ENCODE measurements at places on chromosomes 16 and 17.

DNA sequence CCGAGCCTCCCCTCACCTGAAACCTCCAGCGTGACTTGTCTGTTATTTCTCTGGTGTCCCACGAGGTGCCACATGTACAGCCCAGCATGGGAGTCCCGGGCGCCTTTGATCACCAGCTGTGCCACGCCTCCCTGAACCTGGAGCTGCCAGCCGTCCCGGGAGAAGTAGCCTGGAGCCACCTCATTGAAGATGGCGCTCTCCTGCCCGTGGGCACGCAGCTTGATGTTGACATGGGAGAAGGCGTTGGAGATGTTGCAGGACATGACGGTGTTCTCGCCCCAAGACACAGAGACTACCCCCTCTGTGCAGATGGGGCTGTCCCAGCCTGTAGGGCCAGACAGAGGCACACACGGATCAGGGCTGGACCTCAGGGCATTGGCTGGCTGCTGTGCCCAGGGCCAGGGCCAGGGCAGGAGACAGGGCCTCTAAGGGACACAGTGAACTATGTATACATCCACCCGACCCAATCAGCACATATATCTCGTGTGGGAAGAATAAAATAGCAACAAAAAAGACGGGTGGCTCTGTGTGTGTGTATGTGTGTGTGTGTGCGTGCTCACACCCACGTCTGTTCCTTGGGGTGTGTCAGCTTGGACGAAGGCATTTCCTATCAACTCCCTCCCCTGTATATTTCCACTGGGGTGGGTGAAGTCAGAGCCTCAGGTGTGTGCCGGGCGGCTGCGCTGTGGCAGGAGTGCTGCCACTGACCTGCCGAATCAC is 7.3 kb upstream of the CD7 start:
- DNase-seq: no peak

- DNase-seq: no peak
Measured at GRCh38 chr17:29138184-29138955, 41.8 kb downstream of the MYO18A start.

GRCh38 chr16:86061721-86062120 is 162.8 kb downstream of the IRF8 start:
- no peak for DNase-seq

DNA sequence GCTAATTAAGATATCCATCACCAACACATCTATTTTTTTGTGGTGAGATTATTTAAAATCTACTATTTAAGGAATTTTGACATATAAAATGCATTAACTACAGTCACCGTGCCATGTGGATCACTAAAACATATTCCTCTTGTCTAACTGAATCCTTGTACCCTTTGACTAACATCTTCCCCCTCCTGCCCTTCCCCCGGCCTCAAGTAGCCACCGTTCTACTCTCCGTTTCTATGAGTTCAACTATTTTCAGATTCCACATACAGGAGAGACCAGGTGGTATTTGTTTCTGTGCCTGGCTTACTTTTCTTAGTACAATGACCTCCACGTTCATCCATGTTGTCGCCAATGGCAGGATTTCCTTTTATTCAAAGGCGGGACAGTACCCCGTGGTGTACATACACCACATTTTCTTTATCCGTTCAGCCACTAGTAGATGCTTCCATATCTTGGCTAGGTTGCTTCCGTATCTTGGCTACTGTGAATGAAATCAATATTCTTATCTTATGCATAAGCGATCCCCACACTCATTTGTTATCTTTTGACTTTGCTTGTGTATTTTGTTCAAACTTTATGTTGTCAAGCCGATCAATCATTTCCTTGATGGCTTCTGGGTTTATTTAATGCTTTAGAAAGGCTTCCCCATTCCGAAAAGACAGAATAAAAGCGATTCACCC is 134.7 kb downstream of the KCNJ12 start:
- no peak for DNase-seq

- no peak for DNase-seq
Measured at GRCh38 chr17:45103269-45103795, 29.0 kb downstream of the PLCD3 start.

DNA sequence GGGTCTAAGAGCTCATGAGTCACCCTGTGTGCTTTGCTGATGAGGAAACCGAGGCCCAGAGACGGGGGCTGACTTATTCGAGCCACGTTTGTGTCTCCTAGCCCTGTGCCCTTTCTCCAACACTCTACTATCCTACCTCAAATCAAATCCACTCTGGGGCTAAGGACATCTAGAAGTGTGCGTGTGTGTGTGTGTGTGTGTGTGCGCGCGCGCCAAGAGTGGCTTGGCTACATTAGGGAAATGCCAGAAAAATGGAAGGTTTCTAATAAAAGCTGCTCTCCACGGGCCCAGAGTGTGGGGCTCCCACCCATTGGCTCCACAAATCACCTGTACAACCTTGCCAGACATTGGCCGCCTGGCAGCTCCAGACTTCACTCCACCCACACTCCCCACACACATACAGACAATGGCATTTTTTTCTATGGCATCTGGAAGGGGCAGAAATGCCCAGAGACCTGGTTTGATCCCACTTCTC is 30.3 kb upstream of the PHOSPHO1 start:
- DNase-seq: no peak

- no peak for DNase-seq
Measured at GRCh38 chr17:37847811-37848331, 76.3 kb upstream of the TBC1D3K start.

GRCh38 chr17:60165971-60166370 is 16.2 kb downstream of the CA4 start:
- peak; percentile 66 for DNase-seq

- DNase-seq: no peak
Measured at GRCh38 chr17:60303406-60304099, 88.4 kb downstream of the USP32 start.

DNA sequence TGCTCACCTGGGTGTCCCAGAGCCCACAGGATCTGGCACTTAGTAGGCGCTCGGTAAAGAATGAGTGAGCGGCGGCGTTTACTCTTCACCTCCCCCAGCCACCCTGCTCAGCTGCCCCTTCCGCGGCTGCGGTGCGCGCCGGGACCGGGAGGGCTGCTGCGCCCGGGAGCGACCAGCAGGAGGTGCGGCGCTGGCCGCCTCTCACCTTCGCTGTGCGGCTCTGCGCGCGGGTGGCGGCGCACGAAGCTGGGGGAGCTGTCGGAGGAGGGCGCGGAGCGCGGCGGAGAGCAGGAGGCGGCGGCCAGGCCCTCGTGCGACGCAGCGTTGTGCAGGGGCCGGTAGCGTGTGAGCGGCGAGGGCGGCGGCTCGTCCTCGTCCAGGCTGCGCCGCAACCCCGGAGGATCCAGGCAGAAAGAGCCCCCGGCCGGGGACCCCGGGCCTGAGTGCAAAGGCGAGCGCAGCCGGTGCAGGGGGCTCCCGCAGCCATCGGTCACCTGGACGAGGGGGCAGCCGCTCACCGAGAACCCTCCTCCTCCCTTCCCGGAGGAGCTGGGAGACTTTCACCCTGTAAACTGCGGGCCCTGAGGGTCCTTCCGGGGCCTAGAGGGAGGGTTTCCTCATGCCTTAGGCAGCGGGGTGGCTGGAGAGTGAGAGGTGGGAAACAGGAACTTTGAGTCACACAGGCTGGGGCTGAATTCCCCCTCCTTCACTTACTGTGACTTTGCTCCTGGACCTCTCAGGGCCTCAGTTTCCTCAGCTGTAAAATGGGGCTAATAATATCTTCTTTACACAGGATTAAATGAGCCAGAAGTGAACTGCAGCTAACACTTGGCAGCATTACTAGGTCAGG is 12.5 kb downstream of the SAMD14 start:
- DNase-seq: peak; percentile 83

DNA sequence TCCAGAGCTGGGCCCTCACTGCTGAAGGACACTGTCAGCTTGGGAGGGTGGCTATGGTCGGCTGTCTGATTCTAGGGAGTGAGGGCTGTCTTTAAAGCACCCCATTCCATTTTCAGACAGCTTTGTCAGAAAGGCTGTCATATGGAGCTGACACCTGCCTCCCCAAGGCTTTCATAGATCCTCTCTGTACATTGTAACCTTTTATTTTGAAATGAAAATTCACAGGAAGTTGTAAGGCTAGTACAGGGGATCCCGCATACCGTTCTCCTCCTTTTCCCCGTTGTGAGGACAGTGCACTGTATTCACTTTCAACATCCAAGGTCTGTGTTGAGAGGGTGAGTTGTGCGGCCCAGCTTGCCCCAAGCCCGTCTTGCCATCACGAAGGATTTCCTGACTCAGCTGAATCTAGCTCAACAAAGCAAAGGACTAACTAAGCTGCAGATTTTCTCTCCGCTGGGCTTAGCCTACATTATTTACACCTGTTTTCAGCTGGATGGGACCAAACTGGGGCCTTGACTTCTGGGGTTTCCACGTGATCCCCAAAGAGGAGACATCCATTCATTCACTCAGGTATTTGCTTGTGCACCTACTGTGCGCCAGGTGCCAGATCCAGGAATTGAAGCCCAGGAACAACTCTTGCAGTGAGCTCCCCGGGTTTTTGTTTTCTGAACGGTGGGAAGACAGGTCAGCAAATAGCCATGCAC is 5.2 kb upstream of the TMEM235 start:
- DNase-seq: no peak

DNA sequence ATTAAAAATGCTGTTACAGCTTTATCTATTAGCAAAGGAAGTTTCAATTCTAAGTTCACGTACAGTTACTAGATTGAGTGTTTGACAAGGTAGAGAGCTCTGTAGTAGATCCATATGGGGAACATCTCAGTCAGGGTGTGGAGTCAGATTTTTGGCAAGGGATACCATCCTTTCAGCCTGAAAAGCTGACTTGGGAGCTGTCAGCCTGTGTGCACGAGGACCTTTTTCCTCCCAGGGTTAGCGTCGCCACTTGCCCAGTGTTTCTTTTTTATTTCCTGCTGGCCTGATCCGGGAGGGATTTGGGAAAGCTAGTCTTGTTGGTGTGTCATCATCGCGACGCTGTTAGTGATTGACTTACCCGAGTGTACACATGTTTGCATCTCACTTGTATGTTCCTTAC is 29.5 kb downstream of the WWOX start:
- no peak for DNase-seq

DNA sequence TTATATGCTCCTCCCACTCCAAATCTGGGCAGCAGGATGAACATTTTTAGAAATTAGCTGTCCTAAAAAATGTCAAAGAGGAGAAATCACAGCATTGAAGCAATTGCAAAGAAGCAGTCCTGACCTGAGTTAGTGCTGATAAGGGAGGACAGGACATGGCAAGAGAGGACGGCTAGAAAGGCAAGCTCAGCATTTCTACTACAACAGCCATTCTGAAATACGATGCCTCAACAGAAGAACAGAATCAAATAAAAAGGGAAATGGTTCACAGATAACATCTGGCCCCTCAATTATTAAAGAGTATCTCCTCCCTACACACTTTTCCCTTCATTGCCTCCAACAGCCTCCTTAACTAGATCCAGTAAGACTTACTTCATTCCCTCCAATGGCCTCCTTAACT is 18.3 kb downstream of the VPS53 start:
- DNase-seq: no peak

- peak; percentile 20 for DNase-seq
Measured at GRCh38 chr17:70168044-70168976, 1.0 kb upstream of the KCNJ2 start.

- DNase-seq: no peak
Measured at GRCh38 chr16:30839523-30840227, 52.7 kb upstream of the ZNF629 start.

All from NB4 (cell line).